ENCODE measurements at places on chromosomes 13 and 19. TPM values are rescaled to one million over a fixed set of nuclear protein-coding genes. Genes with fewer than 3 reads are reported as not detected.
A peak's percentile ranks its signal among the peaks of the same experiment; 100 is the strongest.

The UPK1A gene
- total RNA-seq: not detected

The FLT1 gene
- total RNA-seq: 109 TPM

The CCDC159 gene
- total RNA-seq: 12.4 TPM

The C5AR2 gene
- not detected for total RNA-seq

The DDX49 gene
- total RNA-seq: 37.8 TPM

The HCN2 gene
- total RNA-seq: 3.0 TPM

The FFAR1 gene
- not detected for total RNA-seq

The CPAMD8 gene
- total RNA-seq: 0.11 TPM

The PCDH17 gene
- total RNA-seq: not detected

The JSRP1 gene
- 0.51 TPM for total RNA-seq

The ARHGEF18 gene
- 32.8 TPM for total RNA-seq

The MCEMP1 gene
- total RNA-seq: not detected

DNA sequence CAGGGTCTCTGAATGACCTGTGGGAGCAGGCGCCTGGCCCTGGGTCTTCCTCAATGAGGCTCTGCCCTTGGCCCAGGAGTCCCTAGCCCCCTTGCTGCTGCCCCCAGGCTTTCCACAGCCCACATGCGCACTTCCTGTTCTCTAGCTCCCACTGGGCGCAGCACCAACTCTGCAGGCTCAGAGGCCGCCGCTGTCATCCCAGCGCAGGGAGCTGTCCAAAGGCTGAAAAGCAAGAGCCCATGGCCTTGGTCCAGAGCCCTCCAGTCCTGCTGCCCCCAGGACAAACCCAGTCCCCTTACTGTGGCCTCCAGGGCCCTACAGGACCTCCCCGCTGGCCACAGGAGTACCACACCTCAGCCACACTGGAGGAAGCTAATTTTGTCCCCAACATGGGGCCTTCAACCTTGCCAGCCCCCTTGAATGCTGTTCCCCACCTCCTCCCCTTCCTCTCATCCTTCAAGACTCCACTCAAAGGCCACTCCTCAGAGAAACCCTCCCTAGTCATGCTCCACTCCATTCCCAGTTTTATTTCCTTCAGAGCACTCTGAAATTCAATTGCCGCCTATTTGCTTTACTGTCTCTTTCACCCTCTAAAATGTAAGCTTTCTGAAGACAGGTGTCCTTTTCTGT lies 8.0 kb upstream of the POU2F2 start:
- H3K27ac ChIP-seq: no peak overlapping the region
- H3K36me3 ChIP-seq: no peaks in the 10 kb centered on the region
- H3K4me3 ChIP-seq: no peak overlapping the region
- peaks cover 12% of the 10 kb centered on the region for H3K27me3 ChIP-seq

GRCh38 chr19:45587873-45588272 lies 3.3 kb upstream of the OPA3 start:
- no peak overlapping the region for H3K4me3 ChIP-seq
- H3K27ac ChIP-seq: 0 out of 2 replicates have a peak overlapping the region, but pooled peaks have one; percentile 26
- peaks cover 9% of the 10 kb centered on the region for H3K36me3 ChIP-seq

DNA sequence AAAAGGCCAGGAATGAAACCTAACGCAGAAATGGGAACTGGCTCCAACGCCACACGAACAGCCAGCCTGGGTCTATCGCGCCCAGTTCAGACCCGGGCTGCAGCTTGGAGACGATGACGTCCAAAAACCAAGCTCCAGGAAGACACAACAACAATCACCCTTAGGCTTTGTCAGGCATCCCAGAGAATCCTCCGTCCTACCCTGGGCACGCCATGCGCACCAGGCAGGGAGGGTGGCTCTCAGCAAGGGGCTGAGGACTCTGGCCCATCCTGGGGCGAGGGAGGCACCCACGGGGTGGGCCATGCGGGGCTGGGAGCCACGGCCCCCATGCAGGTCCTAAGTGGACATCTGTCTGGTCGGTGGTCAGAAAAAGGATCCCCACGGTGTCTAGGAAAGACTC lies 9.0 kb downstream of the RASA3 start:
- DNase-seq: no peak
- peak overlapping the region; percentile 49 for H3K27ac ChIP-seq
- H3K4me1 ChIP-seq: peaks cover 76% of the 10 kb centered on the region
- peaks cover 22% of the 10 kb centered on the region for H3K36me3 ChIP-seq
- no peak overlapping the region for H3K4me3 ChIP-seq

DNA sequence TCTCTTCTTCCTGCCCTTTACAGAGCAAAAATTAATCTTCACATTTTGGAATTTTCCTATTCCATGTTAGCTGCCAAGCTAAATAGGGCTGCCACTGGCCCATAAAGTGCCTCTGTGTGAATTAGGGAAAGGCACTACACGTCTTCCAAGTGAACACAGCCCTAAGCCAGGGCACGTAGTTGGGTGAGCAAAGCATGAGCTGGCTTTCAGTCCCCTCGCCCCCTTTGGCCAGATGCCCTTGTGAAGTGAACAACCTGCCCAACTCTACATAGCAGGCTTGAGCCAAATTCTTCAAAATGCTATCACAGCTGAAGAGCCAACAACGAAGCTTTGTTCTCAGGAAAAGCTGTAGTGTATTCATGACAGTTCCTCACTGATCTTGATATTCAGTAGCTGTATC lies 213.1 kb downstream of the OXGR1 start:
- DNase-seq: no peak
- H3K4me1 ChIP-seq: no peaks in the 10 kb centered on the region
- no peaks in the 10 kb centered on the region for H3K36me3 ChIP-seq
- H3K27ac ChIP-seq: no peak overlapping the region
- H3K4me3 ChIP-seq: no peak overlapping the region

- H3K4me1 ChIP-seq: no peaks in the 10 kb centered on the region
- H3K27me3 ChIP-seq: no peaks in the 10 kb centered on the region
- no peak overlapping the region for H3K27ac ChIP-seq
- DNase-seq: no peak
- H3K36me3 ChIP-seq: peaks cover 8% of the 10 kb centered on the region
- no peak overlapping the region for H3K4me3 ChIP-seq
Measured at GRCh38 chr19:57008432-57008831, 111.4 kb upstream of the USP29 start.

DNA sequence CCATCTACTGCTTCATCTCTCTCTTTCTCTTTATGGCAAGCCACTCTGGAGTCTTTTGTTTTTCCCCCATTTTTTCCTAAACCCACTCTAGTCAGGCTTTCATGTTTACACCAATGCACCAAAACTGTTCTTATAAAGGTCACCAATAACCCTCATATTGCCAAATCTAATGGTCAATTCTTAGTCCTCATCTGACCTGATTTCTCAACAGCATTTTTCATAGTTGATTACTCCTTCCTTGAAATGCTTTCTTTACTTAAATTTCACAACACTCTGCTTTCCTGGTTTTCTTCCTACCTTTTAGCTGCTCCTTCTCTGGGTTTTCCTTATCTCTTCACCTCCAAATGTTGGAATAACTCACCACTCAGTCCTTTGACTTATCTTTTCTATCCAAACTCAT lies 47.9 kb downstream of the MICU2 start:
- DNase-seq: no peak
- H3K27me3 ChIP-seq: no peaks in the 10 kb centered on the region
- peaks cover 14% of the 10 kb centered on the region for H3K36me3 ChIP-seq
- no peak overlapping the region for H3K4me3 ChIP-seq
- no peaks in the 10 kb centered on the region for H3K4me1 ChIP-seq
- H3K27ac ChIP-seq: no peak overlapping the region

DNA sequence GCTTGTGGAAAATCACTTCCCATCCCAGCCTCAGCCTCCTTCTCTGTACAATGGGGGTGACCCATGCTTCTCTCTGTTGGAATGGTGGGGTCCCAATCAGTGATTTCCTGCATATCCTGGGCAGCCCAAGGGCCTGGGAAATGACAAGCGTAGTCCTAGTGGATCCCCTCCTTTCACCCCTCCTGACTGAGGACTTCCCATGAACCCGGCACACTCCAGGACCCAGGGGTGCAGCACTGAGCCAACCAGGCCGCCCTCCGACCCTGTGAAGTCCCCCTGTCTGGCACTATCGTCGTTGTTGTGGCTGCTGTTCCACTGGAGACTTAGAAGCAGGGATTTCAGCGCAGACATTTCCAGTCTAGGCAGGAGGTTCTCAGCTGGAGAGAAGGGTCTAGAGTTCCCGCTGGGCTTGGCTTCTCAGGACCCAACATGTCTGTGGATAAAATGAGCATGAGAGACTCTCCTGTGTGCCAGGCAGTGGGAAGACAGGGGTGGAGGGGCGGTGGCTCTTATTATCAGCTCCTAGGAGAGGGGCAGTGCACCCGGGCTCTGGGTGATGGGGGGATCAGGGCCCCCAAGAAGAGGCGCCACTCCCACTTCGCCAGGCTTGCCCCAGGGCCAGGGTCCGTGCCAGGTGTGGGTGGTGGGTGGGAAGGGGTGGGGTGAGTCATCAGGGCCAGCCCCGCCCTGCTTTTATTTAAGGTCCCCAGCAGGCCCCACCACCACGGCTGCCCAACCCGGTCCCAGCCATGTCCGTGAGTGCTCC lies at the start of gene LGALS7B:
TSS of gene LGALS7B (plus strand) at position 723 of the 766 bp plus-strand sequence. CDS start at position 750, 27 bp downstream.
- H3K27me3 ChIP-seq: peaks cover 2% of the 10 kb centered on the region
- no peak for DNase-seq
- H3K4me3 ChIP-seq: no peak within 1 kb of the TSS
- no peak within 1 kb of the TSS for H3K27ac ChIP-seq
- peaks cover 8% of the 10 kb centered on the region for H3K4me1 ChIP-seq

GRCh38 chr19:11257846-11258380 lies 4.4 kb downstream of the DOCK6 start:
- H3K4me3 ChIP-seq: no peak overlapping the region
- no peak overlapping the region for H3K27ac ChIP-seq
- no peak for DNase-seq
- peaks cover 1% of the 10 kb centered on the region for H3K27me3 ChIP-seq
- H3K4me1 ChIP-seq: no peaks in the 10 kb centered on the region

GRCh38 chr13:36629057-36629385 lies 44.8 kb upstream of the SERTM1 start:
- no peaks in the 10 kb centered on the region for H3K4me1 ChIP-seq
- no peak overlapping the region for H3K4me3 ChIP-seq
- no peaks in the 10 kb centered on the region for H3K36me3 ChIP-seq
- no peak overlapping the region for H3K27ac ChIP-seq
- no peaks in the 10 kb centered on the region for H3K27me3 ChIP-seq

GRCh38 chr19:35217649-35217990 lies 10.9 kb downstream of the FAM187B start:
- no peaks in the 10 kb centered on the region for H3K36me3 ChIP-seq
- H3K4me1 ChIP-seq: peaks cover 19% of the 10 kb centered on the region
- DNase-seq: no peak
- H3K4me3 ChIP-seq: no peak overlapping the region
- H3K27ac ChIP-seq: no peak overlapping the region
- peaks cover 14% of the 10 kb centered on the region for H3K27me3 ChIP-seq

DNA sequence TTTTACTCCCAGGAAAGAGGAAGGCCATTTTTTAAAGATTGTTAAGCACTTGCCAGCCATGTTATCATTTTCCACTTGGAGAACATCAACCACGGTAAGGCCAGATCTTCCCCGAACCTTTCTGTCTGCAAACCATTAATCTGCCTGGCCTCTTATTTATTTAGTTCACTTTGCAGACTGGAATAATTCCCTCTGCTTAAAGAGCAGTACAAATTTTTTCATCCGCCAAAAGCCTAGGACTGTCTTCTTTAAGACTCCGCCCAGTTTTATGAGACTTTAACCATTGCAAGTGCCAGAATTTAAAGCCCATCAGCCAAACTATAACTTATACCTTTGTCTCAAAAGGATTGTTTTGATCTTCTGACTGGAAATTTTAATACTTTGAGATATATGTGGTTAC lies 426.3 kb downstream of the KCTD12 start:
- H3K27ac ChIP-seq: no peak overlapping the region
- DNase-seq: no peak
- H3K27me3 ChIP-seq: no peaks in the 10 kb centered on the region
- no peak overlapping the region for H3K4me3 ChIP-seq

GRCh38 chr19:28130066-28130511 lies 1082.9 kb downstream of the UQCRFS1 start:
- no peak overlapping the region for H3K4me3 ChIP-seq
- no peak overlapping the region for H3K27ac ChIP-seq
- DNase-seq: no peak
- H3K36me3 ChIP-seq: no peaks in the 10 kb centered on the region

DNA sequence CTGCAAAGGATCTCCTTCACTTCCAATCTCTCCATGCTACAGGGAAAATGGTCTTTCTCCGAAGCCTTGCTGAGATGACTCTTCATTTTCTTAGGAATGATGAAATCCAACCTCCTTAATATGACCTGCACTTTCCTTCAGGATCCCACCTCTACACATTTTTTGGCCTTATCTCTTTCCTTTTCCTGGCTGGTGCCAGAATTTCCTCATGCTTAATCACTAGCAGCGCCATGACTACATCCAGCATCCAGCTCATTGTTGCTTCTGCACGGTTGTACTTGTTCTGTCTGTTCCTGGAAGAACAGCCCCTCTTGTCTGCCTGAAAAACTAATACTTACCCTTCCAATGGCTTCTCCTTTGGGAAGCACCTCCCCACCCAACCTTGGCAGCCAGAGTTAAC lies 68.4 kb downstream of the TEX26 start:
- H3K4me1 ChIP-seq: no peaks in the 10 kb centered on the region
- no peaks in the 10 kb centered on the region for H3K36me3 ChIP-seq
- H3K4me3 ChIP-seq: no peak overlapping the region
- H3K27ac ChIP-seq: no peak overlapping the region
- peaks cover 14% of the 10 kb centered on the region for H3K27me3 ChIP-seq

- H3K4me1 ChIP-seq: peaks cover 69% of the 10 kb centered on the region
- peak overlapping the region; percentile 86 for H3K27ac ChIP-seq
- peaks cover 45% of the 10 kb centered on the region for H3K36me3 ChIP-seq
- peaks cover 10% of the 10 kb centered on the region for H3K27me3 ChIP-seq
Measured at GRCh38 chr13:29509999-29510589, 85.4 kb downstream of the SLC7A1 start.

- H3K36me3 ChIP-seq: no peaks in the 10 kb centered on the region
- H3K4me3 ChIP-seq: no peak overlapping the region
- DNase-seq: no peak
- no peaks in the 10 kb centered on the region for H3K4me1 ChIP-seq
- no peaks in the 10 kb centered on the region for H3K27me3 ChIP-seq
Measured at GRCh38 chr13:52992110-52992509, 36.5 kb upstream of the OLFM4 start.

DNA sequence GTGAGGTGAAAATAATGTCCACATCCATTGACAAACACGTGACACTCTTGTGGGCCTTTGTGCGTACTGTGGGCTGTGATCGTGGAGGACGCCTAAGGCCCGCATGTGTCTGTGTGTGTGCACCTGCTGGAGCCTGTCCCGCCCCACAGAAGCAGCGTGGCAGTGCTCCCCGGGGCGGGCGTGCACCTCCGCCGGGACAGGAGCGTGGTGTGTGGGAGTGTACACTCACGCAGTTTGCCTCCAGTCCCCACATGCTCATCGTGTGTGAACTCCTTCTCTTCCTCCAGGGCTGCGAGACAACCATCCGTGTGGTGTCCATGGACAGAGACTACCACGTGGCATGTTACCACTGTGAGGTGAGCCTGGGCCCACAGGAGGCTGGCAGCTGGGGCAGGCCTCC lies 13.9 kb downstream of the WTIP start:
- H3K4me3 ChIP-seq: no peak overlapping the region
- H3K36me3 ChIP-seq: peaks cover 12% of the 10 kb centered on the region
- H3K27me3 ChIP-seq: peaks cover 5% of the 10 kb centered on the region
- no peaks in the 10 kb centered on the region for H3K4me1 ChIP-seq
- no peak for DNase-seq

- no peaks in the 10 kb centered on the region for H3K4me1 ChIP-seq
- DNase-seq: no peak
- no peak overlapping the region for H3K27ac ChIP-seq
- no peak overlapping the region for H3K4me3 ChIP-seq
- peaks cover 5% of the 10 kb centered on the region for H3K27me3 ChIP-seq
- H3K36me3 ChIP-seq: peaks cover 8% of the 10 kb centered on the region
Measured at GRCh38 chr19:5054551-5055456, 85.9 kb downstream of the KDM4B start.

GRCh38 chr19:41226053-41226873 lies 7.2 kb downstream of the AXL start:
- peaks cover 68% of the 10 kb centered on the region for H3K4me1 ChIP-seq
- peak; percentile 87 for DNase-seq
